ENCODE measurements at places on chromosomes 13 and 19.

DNA sequence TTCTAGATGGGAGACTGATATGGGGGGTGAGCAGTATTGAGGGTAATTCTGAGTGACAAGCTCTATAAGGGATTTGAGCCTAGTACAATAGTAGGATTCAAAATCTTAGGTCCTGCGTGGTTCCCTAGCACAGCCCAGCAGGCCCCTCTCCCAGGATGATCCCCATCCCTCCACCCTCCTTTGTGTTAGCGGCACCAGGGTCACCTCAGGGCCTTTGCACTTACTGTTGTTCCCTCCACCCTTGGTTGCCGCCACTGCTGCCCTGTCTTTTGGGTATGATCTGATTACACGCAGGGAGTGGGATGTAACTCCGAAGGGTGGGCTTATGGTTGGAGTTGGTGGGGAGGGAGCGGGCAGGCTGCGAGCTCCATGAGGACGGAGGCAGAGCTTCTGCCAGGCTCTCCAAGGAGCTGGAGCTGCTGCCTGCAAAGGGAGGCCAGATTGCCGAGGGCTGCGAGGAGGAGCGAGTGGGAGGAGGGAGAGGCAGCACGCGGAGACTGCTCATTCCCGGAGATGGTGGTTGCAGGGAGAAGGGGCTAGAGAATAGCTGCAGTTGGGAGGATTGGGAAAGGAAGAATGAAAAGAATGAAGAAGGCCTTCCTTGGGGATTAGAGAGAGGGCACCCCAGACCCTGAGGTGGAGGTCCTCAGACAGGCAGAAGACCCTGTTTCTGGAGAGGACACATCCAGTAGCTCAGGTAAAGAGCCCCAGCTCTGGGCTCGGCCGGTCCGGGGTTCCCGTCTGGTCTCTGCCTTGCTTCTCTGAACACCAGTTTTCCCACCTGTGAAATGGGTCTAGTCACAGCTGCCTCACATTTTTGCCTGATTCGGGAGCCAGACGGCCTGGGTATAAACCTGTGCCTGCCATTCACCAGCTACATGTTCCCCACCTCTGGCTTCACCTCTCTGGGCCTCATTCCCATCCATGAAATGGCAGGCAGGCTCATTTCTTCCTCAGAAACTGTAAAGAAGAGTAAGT, 5.2 kb downstream of the NACC1 start:
- DNase-seq, result no peak

DNA sequence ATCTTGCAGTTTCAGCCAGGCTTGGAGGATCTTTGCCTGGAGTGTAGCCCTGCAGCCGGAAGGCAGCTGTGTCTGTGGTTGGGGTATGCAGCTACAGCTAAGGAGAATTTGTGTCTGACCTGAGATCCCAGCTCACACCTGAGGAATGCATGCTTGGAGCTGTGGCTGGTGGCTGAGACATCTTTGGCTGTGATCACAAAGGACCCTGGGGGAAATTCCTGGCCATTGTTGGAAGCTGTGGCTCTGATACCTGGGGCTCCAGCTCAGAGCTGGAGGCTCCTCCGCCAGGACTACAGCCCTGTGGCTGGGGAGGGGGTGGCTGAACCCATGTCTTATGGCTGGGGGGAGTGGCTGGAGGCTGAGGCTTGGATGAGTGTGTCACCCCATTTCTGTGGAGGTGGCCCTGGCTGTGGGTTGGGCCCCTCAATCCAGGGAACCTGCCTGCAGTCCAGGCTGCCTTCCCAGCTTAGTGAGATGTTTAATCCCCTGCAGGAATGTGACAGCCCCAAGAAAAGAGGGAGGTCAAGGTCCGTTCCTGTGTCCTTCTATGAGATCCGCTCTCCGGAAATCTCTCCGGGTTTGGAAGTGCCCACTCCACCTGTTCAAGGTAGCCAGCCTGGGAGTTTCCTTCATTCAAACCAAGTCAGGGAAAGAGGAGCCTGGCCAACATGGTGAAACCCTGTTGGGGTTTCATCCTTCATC, 27.6 kb downstream of the ARHGEF18 start:
- no peak for DNase-seq

GRCh38 chr13:96781141-96781540, 213.1 kb downstream of the OXGR1 start:
- no peak for DNase-seq

DNA sequence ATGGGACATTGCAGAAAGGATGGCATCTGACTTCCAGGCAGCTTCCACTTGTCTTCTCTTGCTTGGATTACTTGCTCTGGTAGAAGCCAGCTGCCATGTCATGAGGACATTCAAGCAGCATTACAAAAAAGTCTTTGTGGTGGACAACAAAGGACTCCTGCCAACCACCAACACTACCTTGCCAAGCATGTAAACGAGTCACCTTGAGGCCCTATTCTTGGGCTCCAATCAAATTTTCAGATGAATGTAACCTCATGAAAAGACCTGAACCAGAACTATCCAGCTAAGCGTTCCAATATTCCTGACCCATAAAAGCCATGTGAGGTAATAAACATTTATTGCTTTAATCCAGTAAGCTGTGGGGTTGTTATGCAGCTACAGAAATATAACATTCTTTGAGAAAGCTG, 12.5 kb downstream of the PROSER1 start:
- DNase-seq, result no peak

DNA sequence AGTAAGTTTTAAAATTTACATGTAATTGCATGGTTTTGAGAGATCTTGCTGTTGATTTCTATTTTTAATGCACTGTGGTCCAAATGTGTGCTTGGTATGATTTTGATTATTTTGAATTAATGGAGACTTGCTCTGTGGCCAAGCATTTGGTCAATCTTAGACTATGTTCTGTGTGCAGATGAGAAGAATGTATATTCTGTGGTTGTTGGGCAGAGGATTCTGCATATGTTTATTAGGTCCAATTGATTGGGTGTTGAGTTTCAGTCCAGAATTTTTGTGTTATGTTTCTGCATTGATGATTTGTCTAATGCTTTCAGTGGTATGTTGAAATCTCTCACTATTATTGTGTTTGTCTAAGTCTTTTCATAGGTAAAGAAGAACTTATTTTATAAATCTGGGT, 82.3 kb downstream of the TDRD3 start:
- DNase-seq, result no peak

DNA sequence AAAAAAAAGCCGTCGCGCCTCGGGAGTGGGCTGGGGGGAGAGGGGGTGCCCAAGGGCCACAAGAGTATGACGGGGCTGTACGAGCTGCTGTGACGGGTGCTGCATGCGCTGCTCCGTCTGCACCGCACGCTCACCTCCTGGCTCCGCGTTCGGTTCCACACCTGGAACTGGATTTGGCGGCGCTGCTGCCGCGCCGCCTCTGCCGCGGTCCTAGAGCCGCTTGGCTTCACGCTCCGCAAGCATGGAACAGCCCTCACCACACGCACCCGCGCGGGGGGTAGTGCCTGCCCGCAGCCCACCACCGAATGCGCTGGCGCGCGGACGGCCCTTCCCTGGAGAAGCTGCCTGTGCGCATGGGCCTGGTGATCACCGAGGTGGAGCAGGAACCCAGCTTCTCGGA, 18.8 kb downstream of the C1QTNF9 start:
- DNase-seq, result no peak

DNA sequence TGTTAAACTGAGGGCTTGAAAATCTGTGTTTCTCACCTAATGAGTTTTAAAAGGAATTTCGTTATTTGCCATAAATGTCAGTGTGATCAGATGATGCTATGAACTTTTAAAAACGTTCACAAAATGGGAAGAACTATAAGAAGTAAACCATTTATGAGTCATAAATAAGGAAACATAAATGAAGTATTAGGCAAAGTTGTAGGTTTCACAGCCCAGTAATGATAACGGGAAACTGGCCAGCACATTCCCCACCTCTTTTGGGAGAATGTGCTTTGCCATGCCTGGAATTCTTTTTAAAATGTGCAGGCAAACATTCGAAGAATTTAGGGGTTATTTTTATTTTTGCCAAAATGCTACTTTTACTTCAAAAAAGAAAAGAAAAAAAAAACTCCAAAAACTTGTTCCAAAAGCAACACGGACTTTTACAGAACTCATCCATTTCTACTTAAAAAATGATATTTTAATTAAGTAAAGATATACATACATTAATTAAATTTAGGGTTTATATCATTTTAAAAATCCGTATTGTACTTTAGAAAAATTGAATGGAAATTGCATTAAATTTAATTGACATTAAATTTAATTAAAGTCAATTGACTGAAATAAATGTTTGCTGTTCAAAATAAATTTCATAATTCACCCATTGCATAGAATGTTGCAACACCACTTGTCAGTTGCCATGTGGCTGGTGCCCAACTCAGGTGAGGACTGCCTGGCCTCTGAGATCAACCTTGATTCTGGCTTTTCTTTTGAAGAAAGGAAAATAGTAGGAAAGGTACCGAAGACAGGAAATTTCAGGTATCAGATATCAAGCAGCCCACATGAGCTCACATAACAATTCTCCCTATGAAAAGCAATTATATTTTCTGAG, 1198.5 kb downstream of the EFNB2 start:
- no peak for DNase-seq

DNA sequence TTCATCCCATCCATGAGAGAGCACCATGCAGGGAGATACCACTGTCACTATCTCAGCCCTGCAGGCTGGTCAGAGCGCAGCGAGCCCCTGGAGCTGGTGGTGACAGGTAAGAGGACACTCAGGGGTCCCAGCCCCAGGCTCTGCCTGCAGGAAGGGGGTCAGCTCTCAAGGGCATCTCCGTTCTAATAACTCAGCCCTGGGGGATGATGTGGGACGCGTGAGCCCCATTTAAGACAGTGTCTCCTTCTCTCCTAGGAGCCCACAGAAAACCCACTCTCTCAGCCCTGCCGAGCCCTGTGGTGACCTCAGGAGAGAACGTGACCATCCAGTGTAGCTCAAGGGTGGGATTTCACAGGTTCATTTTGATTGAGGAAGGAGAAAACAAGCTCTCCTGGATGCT, 15.5 kb upstream of the KIR3DL3 start:
- DNase-seq, result no peak

DNA sequence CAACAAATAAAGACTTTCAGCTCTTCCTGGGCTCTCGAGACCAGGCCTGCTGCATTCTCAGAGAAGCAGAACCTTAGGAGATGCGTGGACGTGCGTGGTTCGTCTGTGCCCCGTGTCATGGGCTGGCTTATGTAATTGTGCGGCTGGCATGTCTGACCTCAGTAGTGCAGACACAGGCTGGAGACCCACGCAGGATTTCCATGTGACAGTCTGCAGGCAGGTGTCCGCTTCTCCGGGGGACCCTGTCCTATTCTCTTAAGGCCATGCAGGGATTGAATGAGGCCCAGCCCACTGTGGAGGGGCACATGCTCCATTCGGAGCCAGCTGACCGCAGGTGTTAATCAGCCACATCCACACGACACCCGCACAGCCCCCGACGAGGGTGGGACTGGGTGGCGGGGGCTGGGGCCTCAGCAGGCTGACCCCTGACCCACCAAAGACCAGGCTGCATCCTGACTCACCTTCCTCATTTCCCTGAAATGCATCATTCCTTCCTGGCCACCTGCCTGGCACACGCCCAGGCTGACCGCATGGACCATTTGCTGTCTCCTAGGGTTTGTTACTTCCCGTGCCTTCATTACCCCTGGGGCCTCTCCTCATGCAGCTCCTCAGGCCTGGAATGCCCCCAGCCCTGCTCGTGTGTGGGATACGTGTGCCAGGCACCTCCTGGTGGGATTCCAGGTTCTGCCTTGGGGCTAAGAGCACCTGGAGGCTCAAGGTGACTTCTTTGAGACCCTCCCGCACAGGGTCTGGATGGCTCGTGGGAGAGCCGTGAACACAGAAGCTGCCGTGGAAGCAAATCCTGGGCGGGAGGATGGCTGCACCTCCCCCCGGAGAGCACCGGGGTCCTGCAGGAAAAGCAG, 10.7 kb upstream of the MCF2L start:
- no peak for DNase-seq

DNA sequence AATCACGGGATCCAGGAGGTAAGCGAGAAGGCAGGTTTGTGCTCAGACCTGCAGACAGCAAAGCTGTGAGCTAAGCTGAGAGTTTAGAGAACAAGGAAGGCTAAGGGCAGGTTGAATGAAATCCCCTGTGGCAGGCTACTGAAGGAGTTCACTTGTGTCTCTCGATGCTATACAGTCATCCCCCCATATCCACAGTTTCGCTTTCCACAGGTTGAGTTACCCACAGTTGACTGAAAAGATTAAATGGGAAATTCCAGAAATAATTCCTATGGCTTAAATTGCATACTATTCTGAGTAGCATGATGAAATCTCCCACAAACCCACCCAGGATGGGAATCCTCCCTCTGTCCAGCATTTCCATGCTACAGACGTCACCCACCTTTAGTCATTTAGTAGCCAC, 49.6 kb downstream of the ABCC4 start:
- DNase-seq, result no peak

GRCh38 chr19:55694241-55694655, 19.2 kb downstream of the EPN1 start:
- no peak for DNase-seq

- no peak for DNase-seq
Measured at GRCh38 chr19:57078802-57079201, 41.0 kb upstream of the USP29 start.

GRCh38 chr19:43465468-43466120, at the start of gene LYPD3:
TSS of gene LYPD3 (minus strand) at chr19:43465608. CDS start at chr19:43465571, 37 bp downstream.
- DNase-seq, result no peak

DNA sequence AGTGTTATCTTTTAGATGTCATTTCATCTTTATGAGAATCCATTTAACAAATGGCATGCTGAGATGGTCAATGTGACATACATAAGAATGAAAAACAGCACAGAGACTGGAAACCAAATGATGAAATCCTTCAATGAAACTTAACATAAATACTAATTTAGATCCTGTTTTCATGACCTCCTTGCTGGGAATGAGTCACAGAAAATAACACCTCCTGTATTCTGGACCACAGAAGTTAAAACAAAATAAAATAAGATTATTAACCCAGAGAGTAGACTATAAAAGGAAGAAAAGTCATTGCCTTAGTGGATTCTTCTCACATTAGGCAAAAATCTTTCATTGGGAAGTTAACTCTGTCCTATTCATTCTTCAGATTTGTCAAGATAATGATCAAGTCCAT, 1.6 kb downstream of the DIAPH3 start:
- no peak for DNase-seq

DNA sequence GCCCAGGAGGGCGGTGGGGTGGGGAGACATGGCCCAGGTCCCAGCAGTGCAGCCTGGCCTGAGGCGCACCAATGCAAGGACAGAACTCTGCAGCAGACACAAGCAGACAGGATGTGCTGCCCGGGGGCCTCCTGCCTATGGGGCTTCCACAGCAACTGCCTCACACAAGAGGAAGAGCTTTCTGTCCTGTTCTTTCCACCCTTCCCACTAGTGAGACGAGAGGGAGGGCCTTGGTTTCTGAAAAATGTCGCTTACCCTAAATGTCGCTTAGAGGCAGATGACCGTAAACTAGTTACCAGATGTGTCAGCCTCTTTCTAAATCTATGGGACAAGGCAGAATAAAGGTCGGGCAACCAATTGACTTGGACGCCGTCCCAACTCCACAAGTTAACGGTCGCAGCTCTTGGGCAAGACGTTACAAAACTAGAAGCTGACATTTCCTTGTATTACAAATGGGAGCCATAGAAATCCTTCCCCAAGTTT, at the start of gene LAIR1:
LAIR1 (minus strand) TSS at position 157 of the 483 bp plus-strand sequence; CDS start at position 30, 127 bp downstream.
- DNase-seq, result no peak

GRCh38 chr19:52191951-52192350, 2.1 kb downstream of the PPP2R1A start:
- DNase-seq, result no peak

GRCh38 chr13:51222686-51223559, 725 bp downstream of the FAM124A start:
- no peak for DNase-seq

GRCh38 chr13:114286808-114287207, 5.4 kb downstream of the UPF3A start:
- DNase-seq, result no peak
